ENCODE measurements at places on chromosomes 12 and 14. TPM values are rescaled to one million over a fixed set of nuclear protein-coding genes. Genes with fewer than 3 reads are reported as not detected.

The ARHGEF25 gene
- total RNA-seq: 2.2 TPM

The RPGRIP1 gene
- total RNA-seq: not detected

The LRP1 gene
- total RNA-seq: 44.5 TPM

The GYS2 gene
- total RNA-seq: not detected

The ITPR2 gene
- 6.6 TPM for total RNA-seq

The NTF3 gene
- not detected for total RNA-seq

The SIX6 gene
- not detected for total RNA-seq

The CRACR2A gene
- 0.43 TPM for total RNA-seq

The ADAMTS20 gene
- not detected for total RNA-seq

The TCL1B gene
- not detected for total RNA-seq

The TAS2R20 gene
- 0.64 TPM for total RNA-seq

The CLEC2A gene
- total RNA-seq: not detected

The FAM186B gene
- total RNA-seq: 0.48 TPM

The CPM gene
- total RNA-seq: 7.5 TPM

The PTGDR gene
- total RNA-seq: not detected

The FBLN5 gene
- total RNA-seq: 0.24 TPM

The CALCOCO1 gene
- total RNA-seq: 44.3 TPM

The CHGA gene
- total RNA-seq: not detected

The CD163L1 gene
- total RNA-seq: 1.4 TPM

The PRPF40B gene
- 14.5 TPM for total RNA-seq

The GPR135 gene
- 0.96 TPM for total RNA-seq

The PPP1R36 gene
- total RNA-seq: 0.85 TPM

The RPS6KA5 gene
- total RNA-seq: 4.5 TPM

The TSHR gene
- total RNA-seq: not detected

The ABCC9 gene
- total RNA-seq: 0.64 TPM

The CYP27B1 gene
- 3.2 TPM for total RNA-seq

The CSRP2 gene
- total RNA-seq: 12.1 TPM

The ACOT6 gene
- total RNA-seq: 0.43 TPM

The KLRC2 gene
- not detected for total RNA-seq

The LPAR5 gene
- total RNA-seq: 2.3 TPM

The YBX3 gene
- total RNA-seq: 136 TPM

The OTOGL gene
- total RNA-seq: not detected

The PZP gene
- not detected for total RNA-seq

The CIT gene
- 1.5 TPM for total RNA-seq

The TEX52 gene
- not detected for total RNA-seq

The LRRIQ1 gene
- total RNA-seq: 0.24 TPM

The MYH7 gene
- total RNA-seq: under 0.01 TPM

The TPH2 gene
- total RNA-seq: not detected

The ZBTB42 gene
- total RNA-seq: 10.4 TPM

The TAS2R42 gene
- not detected for total RNA-seq

The TESPA1 gene
- not detected for total RNA-seq

The FAM222A gene
- total RNA-seq: 0.24 TPM

The SALL2 gene
- total RNA-seq: 0.85 TPM

The GLT1D1 gene
- not detected for total RNA-seq

The CCDC198 gene
- total RNA-seq: under 0.01 TPM

The PMCH gene
- total RNA-seq: not detected

The TGM1 gene
- 69.1 TPM for total RNA-seq

The NXPH4 gene
- 1.9 TPM for total RNA-seq

The RACGAP1 gene
- 16.0 TPM for total RNA-seq

The FOXG1 gene
- not detected for total RNA-seq
